RCC 7860 (cell line): ENCODE measurements at places on chromosomes 11 and 22.
A peak's percentile ranks its signal among the peaks of the same experiment; 100 is the strongest.

DNA sequence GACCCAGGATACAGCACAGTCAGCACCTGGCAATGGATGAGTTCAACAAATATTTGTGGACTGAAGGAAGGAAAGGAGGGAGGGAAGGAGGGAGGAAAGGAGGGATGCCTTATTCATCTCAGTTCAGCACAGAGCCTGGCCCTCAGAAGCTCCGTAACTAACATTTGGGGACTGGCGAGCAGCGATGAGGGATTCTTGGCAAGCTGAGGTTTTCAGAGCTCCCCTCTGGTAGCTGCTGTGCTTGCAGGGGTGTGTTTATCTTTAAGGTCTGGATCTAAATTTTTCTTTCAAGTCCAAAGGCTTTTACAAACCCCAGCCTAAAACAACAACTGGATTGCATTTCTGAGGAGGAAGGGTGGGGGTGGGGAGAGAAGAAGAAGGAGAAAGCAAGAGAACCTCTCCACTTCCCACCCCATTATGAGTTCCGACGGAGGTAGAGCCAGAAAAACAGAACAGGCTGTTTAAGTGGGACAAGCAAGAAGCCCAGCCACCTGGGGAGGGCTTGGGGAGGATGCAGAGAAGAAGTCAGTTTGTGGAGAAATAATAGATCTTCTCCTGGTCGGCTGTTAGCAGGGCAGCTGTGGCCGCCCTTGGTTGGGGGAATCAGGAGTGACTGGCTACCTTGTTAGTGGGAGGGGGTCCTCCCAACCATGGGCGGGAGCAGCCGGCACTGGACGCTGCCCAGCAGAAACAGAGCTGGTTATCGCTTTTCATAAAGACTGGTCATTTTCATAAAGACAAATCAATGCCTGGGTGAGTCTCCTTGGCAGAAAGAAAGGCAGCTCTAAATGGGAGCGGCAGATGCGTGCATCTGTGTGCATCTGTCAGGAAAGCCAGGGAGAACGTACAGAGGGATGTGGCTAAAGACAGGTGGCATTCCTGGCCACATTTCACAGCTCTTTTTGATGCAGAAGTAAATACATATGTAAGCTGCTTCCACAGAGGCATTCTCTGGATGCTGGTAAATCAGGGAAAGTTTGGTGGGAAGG is 78.0 kb downstream of the TSPAN18 start:
- DNase-seq, result no peak

DNA sequence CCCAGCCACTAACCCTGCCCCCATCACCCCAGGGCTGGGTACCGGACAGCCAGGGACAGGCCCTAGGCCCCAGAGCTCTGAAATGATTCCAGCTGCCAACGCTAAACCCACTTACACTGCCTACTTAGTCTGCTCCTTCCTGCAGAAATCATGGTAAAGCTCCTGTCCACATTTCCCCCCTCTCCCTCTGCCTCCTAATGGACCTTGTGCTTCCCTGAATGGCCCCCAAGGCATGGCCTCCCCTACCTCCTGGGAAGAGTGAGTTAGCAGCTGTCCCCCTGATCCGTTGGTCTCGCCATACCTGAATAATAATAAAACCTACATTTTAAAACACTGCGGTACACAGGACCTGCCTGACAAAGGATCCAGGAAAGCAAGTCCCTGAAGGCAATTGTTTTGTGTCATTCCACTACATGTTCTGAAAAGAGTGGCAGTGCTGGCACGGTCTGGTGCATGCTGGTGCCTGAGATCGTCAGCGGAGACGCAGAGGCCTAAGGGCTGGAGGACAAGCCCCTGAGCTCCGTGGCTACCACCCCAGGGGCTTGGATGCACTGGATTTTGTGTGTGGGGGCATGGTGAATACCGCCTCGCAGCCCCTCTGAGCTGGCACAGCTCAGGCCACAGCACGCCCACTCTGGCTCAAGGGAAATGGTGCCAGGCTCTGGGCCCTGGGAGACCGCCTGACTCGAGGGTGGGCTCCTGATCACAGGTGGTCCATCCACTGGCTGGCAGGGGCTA is 186.3 kb downstream of the CTTN start:
- no peak for DNase-seq

- DNase-seq, result no peak
These were observed 71.7 kb downstream of the DBX1 start for GRCh38 chr11:20088397-20089225.

DNA sequence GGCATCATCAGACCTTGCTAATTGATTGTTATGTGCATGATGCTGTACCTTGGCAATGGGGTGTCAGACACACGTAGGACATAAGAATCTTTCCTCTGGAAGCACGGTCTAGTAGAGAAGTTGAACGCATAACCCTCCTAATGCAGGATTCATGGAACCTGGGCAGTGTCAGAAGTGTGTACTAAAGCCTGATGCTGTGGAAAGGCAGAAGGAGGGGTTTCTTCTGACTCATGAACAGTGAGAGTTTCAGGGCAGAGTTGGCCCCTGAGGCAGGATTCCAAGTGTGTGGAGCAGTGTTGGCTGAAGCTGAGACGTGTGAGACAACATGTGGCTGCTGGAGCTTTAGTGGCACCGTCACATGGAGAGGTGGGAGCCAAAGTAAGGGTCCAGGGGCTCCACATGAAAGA is 3.5 kb downstream of the PANX1 start:
- peak; percentile 61 for DNase-seq
